ENCODE measurements at places on chromosomes 7 and 10.

DNA sequence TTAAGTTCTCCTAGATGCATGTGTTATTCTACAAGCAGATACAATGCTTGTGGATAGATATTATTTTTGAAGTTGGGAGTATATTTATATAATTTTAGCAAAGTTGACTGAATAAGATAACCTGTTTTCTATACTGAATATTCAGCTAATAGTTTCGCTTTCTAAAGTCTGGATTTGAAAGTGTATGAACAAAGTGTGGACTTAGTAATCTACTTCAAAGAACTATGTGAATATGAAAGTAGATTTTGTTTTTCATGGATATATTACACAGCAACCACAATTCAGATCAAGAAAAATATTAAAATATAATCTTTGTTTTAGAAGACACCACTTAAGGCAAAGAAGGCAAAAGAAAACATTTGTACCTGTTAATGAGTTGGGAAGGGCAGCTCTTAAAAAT, 78.8 kb downstream of the ZEB1 start:
- DNase-seq = no peak

- no peak for DNase-seq
Measured at GRCh38 chr7:90968871-90969270, 295.4 kb upstream of the FZD1 start.

GRCh38 chr10:13502380-13502779, 26.4 kb downstream of the BEND7 start:
- no peak for DNase-seq

DNA sequence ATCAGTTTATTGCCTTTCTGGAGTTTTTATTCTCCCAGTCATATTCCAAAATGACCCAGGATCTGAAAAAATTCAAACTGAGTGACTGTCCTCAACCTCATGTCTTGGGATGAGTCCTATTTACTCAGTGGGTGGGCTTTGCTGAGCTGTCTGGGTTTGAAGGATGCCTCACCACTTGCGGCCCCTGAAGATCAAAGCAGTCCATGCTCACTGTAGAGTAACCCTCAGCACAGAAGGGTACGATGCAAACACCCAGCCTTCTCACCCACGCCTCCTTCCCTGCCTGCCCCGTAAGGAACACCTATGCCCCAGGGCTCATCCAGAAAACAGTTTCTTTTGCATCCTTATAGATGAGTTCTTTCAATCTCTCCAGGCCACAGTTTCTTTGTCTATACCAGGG, 42.2 kb upstream of the GRB10 start:
- no peak for DNase-seq

- no peak for DNase-seq
Measured at GRCh38 chr10:17028798-17029197, 100.8 kb downstream of the CUBN start.

DNA sequence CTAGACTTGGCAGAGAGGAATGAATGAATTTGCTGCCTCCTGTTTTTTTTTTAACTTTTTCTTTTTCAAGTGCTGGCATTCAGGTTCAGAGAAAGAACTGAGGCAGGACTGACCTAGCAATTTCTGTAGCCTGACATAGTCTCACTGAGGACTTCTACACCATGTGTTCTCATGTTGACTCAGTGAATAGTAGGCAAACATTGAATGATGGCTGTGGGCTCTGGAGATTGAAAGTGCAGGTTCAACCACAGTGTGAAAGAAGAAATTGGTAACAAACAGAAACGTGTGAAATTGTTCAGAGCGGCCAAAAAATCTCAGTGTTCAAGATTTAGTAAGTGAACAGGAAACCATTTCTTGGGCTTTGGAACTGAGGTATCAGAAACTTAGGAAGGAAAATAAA, 322.4 kb upstream of the GHITM start:
- no peak for DNase-seq

- no peak for DNase-seq
Measured at GRCh38 chr10:100907175-100907574, 5.6 kb upstream of the SLF2 start.

DNA sequence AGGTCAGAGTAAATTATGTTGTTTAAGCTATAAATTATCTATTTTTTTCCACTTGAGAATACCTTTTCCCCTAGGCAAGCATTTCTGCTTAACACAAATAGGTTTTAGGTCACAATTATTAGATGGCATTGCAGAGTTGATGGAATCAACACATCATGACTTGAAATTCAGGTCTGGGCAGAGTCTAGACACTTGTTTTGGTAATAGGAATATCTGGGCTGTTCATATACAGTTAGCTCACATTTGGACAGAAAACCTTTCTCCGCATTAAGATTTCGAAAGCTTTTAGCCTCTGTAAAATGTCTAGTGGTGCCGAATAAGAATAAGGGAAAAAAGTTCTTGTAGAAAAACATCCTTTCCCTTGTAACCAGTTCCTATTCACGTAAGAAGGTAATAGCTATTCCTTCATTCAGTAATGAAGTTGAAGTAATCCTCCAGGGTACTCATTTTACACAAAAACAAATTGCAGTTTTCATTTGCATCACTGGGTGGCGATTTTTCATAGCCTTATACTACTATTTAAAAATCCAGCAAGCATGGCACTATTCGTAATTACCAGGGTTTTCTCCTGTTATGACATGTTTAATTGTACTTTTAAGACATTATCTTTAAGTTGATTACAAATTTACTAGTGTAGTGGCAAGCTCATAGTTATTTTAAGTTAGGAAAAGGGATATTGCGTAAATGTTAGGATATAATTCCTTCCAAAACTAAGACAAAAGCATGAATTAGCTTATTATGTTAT, 37.0 kb downstream of the RPA3 start:
- DNase-seq = no peak

GRCh38 chr10:16952610-16953009, 135.4 kb upstream of the RSU1 start:
- DNase-seq = no peak

DNA sequence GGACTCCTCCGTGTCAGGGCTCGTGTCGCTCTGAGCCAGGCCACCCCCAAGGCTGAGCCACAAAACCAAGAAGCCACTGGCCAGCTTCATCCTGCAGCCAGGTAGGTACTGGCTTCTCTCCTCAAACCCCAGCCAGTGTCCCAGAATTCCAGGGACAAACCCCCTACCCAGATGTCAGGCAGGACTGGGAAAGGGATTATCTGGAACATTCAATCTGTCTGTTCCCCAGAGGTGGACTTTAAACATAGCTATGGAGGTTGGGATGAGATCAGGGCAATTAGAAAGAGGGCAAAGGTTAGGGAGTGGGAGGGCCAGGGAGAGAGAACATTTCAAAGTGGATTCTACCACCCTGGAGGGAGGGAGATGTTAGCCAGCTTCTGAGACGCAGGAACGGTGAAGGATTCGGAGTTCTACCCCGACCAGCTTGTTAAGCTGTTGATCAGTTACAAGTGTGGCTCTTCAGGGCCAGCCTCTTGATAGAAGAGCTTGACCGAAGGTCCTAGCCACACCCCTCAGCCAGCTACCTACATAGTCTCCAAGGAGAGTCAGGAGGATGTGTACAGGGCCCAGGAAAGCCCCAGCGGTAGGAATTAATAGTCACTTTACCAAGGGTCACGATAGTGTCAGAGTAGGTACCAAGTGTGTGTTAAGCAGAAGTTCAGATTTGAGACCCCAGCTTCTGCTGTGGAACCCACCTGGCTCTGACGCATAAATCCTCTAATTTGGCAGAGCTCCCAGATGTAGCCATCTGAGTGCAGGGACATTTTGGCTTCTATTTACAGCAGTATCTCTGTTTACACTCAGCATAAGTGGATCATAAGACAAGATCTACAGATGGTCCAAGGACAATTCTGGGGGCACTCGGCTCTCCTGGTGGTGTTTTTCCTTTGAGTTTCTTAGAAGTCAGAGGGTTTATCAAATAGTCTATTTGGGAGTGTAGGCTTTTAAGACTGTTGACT, at the start of gene PLA2G12B:
Gene PLA2G12B (minus strand): TSS at position 211 of the 959 bp plus-strand sequence. CDS start 121 bp downstream, at position 90.
- DNase-seq = no peak

- DNase-seq = no peak
Measured at GRCh38 chr10:45095286-45095685, 94.6 kb downstream of the ZNF22 start.

GRCh38 chr10:36468620-36469019, 656.8 kb upstream of the ANKRD30A start:
- DNase-seq = no peak

GRCh38 chr7:126805351-126805750, 447.4 kb downstream of the GRM8 start:
- no peak for DNase-seq

DNA sequence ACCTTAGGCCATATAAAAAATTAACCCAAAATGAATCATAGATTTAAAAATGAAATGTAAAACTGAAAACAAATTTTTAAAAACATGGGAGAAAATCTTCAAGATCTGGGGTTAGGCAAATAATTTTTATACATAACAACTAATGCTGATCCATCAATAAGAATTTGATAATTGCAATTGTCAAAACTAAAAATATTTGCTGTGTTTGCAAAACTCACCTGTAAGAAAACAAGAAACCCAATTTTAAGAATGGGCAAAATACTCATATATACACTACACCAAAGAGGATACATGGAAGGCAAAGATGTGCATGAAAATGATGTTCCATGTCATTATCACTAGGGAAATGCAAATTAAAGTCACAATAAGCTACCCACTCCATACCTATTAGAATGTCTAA, 194.8 kb upstream of the NRP1 start:
- DNase-seq = no peak

DNA sequence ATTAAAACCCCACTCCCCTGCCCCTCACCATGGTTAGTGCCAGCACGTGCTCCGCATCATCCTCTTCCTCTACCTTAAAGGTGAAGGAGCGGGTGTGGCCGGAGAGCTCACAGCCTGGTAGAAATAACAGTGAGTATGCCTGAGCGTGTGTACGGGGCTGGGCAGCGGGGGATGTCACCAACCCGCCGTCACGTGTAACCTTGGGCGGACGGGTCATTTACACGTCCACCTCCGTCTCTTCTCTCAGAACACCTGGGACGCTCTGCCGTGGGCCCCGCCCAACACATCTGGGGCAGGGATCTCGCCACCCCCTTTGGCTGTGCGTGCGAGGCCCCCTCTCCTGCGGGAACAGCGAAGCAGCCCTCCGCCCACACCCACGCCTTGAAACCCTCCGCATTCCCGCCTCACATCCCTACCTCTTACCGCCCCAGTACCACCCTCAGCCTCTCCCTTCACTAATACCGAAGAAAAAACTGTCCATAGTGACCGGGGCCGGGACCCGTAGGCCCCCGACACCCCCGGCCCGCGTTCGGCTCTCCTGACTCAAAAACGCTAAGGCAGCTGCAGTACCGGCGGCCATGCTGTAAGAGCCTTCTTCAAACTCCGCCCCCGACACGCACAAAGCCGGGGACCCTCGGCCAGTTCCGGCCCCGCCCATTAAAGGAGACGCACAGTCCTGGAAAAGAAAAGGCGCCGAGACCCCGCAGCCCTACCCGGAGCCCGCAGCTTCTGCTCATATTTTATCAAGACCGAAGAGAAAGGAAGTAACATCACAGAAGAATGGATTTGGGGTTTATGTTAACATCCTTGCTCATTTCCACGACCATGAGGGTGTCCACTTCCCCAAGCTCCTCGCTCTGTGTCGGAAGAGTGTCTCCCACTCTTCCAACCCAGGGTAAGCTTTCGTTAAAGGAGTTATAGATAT, at the start of gene NPM3:
Gene NPM3 (minus strand): TSS at position 636 of the 925 bp plus-strand sequence. CDS start 56 bp downstream, at position 580.
- peak; percentile 83 for DNase-seq
